Spinal cord (tissue), 10 donors: ENCODE measurements at places on chromosomes 12 and 14. TPM values are rescaled to one million over a fixed set of nuclear protein-coding genes. Genes with fewer than 3 reads are reported as not detected.
A peak's percentile ranks its signal among the peaks of the same experiment; 100 is the strongest.

ESR2 gene
- polyA plus RNA-seq: 0.80 TPM

SLC8A3 gene
- polyA plus RNA-seq: 28.7 TPM

- no peak for DNase-seq
Measured at GRCh38 chr12:125434936-125435443, 369.8 kb downstream of the AACS start.

DNA sequence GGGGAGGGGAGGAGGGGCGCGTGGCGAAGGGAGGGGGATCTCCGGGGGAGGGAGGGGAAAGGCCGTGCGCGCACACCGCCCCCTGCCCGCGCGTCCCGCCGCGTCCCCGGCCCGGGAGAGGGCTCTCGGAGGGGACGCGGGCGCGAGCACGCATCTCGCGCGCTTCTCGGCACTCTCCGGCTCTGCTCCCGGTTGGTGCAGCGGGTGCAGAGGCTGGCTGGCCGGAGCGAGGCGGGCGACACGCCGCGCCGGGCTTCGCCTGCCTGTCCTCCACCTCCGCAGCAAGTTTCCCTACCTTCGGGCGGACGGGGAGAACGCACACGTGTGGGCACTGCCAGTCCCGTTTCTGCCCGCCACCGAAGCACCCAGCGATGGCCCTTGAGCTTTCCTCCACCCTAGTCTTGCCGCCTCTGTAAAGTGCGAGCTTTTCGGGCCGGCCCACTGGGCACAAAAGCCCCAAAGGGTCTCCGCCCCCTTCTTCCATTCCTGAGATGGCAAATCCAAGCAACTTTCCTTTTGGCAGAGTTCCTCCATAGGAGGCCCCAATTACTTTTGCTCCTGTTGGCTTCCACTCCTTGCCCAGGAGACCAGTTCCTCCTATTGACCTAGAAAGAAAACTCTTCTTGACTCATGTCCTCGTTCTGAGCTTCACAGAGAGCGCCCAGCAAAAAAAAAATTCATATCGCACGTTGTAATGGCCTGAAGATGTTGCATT is 363 bp upstream of the CSAD start:
- peak; percentile 77 for DNase-seq

DNA sequence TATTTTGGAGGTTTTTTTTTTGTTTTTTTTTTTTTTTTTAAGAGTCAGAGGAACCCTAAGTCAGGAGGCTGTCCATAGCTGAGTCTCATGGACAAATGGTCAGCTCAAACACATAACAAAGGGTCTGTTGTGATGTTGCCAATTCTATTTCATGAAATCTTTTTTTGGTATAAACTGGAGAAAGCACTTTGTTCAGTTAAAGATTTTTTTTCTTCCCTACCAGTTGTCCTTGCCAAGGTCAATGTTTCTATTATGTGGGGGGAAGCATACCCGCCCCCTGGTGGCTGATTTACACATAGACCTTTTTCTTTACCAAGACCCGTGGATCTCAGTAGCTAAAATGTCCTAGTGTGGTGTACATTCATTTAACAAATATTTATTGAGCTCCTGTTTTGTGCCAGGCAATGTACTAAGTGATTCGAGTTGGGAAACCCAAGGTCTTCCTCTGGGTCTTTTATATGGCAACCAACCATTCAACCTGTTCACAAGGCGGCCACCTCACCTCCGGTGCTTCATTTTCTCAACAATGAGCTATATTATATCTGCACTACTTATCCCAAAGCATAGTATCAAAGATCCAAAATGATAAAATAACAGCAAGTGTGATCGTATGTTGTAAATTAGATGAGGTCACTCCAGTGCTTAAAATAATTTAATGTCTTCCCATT is 214.5 kb downstream of the PAH start:
- DNase-seq: no peak

- DNase-seq: no peak
Measured at GRCh38 chr12:9721394-9722092, 11.4 kb downstream of the CLECL1 start.

LRTM2 gene
- polyA plus RNA-seq: 7.4 TPM

GRCh38 chr12:48773686-48774085 is 15.2 kb downstream of the ADCY6 start:
- DNase-seq: no peak

GRCh38 chr12:48451372-48451771 is 21.0 kb upstream of the ANP32D start:
- no peak for DNase-seq

- DNase-seq: no peak
Measured at GRCh38 chr12:2772370-2772769, 22.4 kb upstream of the FKBP4 start.
